Fibroblast of skin of back (primary cell): ENCODE measurements at places on chromosomes 5 and 9.

- DNase-seq = no peak
Observed at GRCh38 chr5:10317825-10318682, 10.4 kb upstream of the CMBL start.

DNA sequence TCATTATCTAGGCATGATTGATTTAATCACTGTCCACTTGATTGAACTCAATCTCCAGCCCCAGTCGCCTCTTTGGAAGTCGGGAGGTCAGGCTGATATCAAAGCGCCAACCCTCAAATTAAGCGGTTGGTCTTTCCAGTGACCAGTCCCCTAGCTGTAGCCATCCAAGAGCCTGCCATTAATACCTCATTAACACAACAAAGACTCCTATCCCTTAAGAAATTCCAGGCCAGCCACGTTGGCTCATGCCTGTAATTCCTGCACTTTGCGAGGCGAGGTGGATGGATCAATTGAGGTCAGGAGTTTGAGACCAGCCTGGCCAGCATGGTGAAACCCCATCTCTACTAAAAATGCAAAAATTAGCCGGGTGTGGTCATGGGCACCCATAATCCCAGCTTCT is 27.4 kb upstream of the GCNT1 start:
- no peak for DNase-seq

DNA sequence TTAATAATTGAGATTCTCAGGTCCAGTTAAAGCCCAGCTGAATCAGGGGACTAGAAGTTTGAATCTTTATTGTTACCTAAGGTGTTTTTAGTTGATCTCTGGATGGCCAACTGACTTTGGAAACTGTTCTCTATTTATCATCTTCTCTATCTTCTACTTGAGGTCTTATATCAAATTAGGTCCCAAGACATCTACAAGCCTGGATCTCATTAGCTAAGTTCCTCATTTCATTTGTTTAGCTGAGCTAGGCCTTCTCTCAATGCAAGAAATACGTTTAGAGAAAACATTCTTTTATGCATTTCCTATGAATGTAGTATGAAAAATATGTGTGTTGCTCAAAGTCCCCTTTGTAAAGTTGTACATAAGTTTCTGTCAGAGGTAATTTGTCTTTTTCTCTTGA is 196.6 kb downstream of the PTTG1 start:
- DNase-seq = no peak

DNA sequence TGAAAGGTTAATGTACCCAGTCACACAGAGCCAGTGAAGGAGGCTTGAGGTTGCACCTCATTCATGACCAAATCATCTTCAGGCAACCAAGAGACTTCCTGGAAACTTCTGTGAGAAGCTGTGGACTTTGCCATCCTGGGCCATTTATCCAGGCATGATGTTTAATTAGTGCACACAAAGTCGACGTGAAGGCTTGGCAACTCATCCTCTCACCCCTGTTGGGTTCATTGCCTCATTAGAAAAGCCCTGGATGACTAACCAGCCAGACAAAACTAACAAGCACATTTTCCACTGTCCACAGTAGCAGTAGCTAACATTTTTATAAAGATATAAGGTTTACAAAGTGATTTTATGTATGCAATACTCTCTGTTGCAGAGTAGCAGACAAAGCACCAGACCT is 65.7 kb upstream of the ZNF462 start:
- DNase-seq = peak; percentile 27

DNA sequence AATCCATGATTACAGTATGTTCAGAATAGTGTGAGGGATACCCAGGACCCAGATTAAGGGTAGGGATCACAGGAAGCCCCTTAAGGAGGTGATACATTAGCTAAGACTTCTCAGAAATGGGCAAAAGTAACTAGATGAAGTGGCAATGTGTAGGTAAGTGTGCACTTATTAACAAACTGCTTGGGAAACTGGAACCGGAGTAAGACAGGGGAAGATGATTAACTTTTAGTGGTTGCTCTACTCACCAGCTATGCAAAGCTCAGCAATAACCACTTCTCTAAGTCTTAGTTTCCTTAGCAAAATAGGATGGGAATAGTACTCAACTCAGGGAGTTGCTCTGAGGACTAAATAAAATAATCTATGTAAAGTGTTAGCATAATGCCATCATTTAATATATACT is 182.2 kb downstream of the MCTP1 start:
- DNase-seq = no peak

- no peak for DNase-seq
Observed at GRCh38 chr5:147162740-147163139, 72.1 kb upstream of the STK32A start.

GRCh38 chr5:127967323-127967982 is 116.1 kb upstream of the SLC12A2 start:
- no peak for DNase-seq
